ENCODE measurements at places on chromosomes 2 and 18.
A peak's percentile ranks its signal among the peaks of the same experiment; 100 is the strongest.

DNA sequence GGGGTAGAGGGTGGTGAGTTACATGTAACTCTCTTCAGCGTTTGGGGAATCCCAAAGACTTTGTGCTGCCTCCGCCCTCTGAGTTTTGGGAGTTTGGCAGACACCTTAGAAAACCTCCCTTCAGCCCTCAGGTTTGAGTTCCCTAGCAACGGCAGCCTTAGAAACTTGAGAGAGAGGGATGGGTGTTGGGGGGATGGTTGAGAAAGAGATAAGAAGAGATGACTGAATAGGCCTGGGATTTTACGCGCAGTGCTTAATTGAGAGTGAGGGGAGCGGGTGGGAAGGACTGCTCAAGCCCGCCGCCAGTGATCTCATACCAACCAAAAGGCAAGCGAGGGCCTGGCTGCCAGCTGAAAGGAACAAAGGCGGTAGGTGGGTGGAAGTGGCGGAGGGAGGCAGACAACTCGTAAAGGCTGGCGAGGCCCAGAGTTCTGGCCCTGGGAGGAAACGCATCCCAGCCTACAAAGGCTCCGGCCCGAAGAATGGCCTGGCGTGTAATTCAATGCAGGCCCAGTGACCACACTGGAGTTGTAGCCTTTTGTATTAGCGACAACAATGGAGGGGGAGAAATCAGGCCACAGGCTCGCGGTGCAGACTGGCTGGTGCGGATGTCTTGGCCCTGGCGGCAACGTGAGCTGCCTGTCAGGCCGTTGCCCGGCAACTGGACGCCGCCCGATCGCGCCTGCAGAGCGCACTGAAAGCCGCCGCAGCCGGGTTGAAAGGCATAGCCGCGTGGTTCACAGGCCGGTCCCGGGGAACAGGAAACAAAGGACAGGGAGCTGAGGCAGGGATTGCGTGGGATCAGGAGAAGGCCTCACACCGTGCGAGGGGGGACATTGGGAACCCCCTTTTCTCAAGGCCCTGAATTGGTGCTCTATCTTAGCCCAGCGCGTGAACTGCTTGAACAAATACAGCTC lies 39.9 kb upstream of the DARS1 start:
- peak; percentile 60 for DNase-seq

GRCh38 chr2:195687320-195688086 lies 30.5 kb downstream of the SLC39A10 start:
- no peak for DNase-seq

DNA sequence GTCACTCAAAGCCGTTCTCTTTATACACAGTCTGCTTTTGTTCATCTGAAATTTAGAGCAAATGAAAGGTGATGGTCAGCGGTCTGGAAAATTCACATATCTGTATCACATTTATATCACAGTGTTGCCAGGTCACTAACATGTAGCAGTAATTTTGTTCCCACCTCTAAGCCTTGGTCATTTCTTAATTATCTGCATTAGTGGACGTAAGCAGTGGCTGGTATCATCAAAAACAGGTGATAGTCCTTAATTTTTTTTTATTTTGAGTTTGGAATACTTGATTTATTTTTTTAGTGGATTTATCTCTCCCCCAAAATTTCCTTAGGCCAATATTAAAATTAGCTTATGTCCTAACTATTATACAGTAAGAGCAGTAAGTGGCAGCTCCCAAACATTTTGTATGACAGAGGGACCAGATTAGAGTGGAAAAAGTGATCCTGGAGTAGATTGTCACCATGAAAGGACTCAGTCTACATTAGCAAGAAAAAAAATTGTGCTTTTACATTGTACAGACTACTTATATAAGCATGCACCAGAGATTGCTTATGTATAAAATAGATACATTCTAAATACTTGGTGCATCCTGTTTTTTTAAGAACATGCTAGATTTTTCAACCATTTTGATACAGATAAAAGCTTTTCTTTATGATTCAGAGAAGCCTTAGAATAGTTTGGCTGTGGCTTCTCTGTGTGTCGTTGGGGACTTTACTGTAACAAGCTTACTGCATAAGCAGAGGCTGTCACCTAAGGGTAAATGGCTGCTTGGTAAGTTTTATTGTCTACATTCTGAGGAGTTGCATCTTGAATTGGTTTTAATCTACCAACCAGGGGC lies 65.0 kb downstream of the MAPRE2 start:
- DNase-seq, result no peak

GRCh38 chr2:186170693-186171092 lies 315.4 kb upstream of the ZC3H15 start:
- DNase-seq, result no peak
